Sigmoid colon (tissue), 7 donors: ENCODE measurements at places on chromosomes 11 and 22. TPM values are rescaled to one million over a fixed set of nuclear protein-coding genes. Genes with fewer than 3 reads are reported as not detected.
A peak's percentile ranks its signal among the peaks of the same experiment; 100 is the strongest.

BIRC3 gene
- total RNA-seq, result 9.1 TPM

DKK3 gene
- 84.7 TPM for total RNA-seq

F2 gene
- total RNA-seq, result not detected

P2RX6 gene
- 1.4 TPM for total RNA-seq

SLC22A12 gene
- not detected for total RNA-seq

SEPTIN3 gene
- total RNA-seq, result 1.2 TPM

TYR gene
- total RNA-seq, result not detected

C11orf87 gene
- total RNA-seq, result not detected

APLNR gene
- total RNA-seq, result 1.8 TPM

LINC01488 gene
- not detected for total RNA-seq

SLC25A17 gene
- total RNA-seq, result 14.7 TPM

DNA sequence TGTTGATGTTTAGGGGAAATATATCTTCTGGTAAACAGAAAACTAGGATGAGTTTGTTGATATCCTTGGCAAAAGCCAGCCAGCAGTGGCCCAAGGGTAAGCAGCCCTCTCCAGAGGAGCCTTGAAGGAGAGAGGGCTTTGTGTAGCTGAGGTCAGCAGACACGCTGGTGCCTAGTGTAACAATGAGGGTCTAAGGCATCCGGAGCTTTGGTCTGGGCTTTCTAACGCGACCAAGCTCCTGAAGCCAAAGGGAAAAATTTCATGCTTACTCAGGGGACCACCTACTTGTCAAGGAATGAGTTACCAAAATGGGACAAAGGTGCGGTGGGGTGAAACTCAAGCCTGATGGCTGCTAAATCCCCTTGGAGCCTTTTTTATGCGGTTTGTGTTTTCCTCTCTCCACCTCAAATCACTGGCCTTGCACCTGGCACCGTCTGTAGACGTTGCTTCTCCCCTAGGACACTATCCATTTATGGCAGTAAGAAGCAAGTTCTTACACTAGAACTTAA is 134.9 kb downstream of the DBX1 start:
- DNase-seq, result no peak

- DNase-seq, result no peak
These were observed 77.3 kb upstream of the ATXN10 start for GRCh38 chr22:45594123-45594941.

DNA sequence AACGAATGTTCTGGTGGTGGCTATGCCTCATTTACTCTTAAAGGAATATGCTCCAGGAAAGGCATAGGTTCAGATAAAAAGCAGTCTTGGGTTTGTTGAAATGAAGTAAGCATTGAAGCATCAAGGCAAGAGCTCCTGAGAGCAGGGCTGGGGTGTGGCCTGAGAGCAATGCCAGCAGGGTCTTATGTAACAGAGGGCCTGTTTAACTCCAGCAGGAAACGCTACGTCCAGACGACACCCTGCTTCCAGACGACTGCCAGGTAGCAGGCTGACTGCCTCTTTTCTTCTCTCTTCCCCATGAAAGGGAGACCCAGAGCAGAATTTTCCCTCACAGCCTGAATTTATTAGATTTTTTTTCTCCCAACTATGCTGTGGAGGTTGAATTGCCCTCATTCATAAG is 127.2 kb upstream of the SLC5A12 start:
- DNase-seq, result peak; percentile 81

DNA sequence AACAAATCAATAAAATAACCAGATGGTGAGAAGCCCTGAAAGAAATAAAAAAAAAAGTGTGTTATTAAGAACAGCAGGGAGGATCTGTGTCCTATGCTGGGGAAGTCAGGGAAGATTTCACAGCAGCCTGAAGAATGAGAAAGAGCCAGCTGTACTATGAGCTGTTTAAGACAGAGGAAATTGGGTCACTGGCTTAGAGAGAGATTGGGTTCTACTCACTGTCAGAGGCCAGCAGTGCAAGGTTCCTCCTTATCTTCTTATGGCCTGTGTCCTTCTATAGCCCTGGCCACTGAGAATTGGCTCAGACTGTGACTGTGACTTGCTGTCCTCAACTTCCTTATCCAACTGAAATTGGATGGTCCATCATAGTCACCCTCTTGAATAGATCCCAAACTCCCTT is 54.8 kb upstream of the FDX1 start:
- no peak for DNase-seq

GRCh38 chr11:132520199-132520598 is 1012.1 kb downstream of the OPCML start:
- no peak for DNase-seq

- DNase-seq, result no peak
These were observed 10.1 kb downstream of the CBX6 start for GRCh38 chr22:38861927-38862326.

DNA sequence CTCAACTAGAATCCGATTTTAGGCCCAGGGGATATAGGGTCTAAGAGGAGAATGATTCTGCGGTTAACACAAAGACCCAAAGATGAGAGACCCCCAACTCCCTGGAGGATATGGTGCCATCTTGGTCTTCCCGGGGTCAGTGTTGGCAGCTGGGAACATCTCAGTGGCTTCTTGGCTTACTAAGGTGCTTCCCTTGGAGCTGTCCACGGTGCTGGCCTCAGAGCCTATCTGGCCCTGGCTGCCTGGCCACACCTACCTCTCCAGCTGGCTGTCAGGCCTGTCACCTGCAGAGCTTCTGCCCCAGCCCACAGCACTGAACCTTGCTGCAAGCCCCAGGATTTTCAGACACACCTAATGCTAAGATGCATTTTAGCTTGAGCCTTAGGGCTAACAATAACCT is 70.7 kb upstream of the THY1 start:
- DNase-seq, result no peak

DNA sequence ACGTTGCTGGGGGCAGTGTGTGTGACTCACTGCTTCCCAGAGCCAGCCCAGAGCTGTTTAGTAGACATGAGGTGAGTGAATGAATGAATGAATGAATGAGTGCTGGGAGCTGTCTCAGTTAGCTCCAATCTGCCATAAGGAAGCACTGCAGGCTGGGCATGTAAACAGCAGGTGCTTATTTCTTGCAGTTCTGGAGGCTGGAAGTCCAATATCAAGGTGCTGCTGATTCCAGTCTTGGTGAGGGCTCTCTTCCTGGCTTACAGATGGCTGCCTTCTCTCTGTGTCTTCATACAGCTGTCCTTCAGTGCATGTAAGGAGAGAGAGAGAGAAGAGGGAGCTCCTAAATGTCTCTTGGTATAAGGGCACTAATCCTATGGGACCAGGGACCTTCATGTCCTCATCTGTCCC is 4.1 kb downstream of the C11orf21 start:
- no peak for DNase-seq

DNA sequence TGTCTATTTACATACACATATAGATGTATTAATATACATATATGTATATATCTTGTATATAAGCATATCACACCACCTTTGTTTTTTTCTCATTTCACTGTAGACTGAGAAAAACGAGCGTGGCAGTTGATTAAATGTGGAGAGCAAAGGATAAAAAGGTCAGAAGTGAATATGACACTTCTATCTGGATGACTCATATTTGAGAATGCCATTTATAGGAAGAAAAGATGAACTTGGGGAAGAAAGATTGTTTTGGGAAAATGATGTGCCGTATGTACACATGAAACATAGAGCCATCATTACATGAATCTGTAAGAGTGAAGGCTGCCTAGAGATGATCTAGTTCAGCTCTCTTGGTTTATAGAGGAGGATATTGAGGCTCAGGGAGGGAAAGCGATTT is 28.7 kb downstream of the AMOTL1 start:
- no peak for DNase-seq

DNA sequence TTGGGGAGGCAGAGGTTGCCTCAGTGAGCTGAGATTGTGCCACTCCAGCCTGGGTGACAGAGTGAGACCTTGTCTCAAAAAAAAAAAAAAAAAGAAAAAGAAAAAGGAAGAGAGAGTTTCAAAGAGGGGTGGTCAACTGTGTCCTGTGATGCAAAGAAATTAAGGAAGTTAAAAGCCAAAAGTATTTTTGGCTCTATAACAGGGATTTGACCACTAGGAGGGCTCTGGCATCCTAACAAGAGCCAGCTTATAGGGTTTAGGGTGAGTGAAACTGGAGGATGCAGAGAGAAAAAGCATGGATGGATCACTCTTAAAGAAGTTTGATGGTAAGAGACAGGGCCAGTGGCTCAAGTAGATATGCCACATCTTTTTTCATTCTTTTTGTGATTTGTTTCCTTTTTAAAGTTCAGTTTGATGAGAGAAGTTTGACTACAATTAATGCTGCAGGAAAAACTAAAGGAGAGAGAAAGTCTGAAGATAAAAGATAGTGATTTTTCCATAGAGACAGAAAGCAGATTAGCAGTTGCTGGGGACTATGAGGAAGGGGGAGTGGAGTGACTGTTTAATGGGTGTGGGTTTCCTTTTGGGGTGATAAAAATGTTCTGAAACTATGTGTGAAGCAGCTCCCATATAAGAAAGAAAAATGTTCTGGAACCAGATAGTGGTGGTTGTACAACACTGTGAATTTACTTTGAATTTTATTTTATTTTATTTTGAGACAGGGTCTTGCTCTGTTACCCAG is 11.1 kb upstream of the MICAL2 start:
- no peak for DNase-seq

DNA sequence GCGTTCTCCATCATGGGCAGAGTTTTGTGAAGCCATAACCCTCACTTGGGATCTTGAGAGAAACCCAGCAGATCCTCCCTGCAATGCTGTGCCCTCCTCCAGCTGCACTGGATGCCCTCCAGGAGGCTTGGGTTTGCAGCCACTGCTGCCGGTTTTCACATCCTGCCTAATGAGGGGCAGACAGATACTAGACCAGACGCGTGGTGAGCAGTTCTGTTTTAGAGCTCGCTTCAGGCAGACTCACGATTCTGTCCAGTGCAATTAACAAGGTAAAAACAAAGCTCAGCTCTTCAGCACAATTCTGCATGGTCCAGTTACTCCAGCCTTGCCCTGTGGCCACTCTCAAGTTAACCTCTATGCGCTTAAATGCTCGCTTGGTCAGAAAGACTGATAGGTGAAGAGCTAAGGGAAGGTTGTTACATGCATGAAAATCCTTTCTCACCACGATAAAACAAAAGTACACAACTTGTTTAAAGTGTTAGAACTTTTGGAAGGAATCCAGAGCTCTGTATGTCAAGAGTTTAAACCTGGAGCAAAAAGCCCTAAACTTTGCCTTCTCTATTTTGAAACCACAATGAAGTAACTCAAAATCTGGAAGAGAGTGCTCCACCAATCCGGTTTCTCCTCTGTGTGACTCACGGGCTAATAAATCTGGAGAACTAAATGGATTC is 292.3 kb upstream of the FAT3 start:
- no peak for DNase-seq

- peak; percentile 95 for DNase-seq
These were observed 22.1 kb upstream of the SYT7 start for GRCh38 chr11:61602775-61603569.

DNA sequence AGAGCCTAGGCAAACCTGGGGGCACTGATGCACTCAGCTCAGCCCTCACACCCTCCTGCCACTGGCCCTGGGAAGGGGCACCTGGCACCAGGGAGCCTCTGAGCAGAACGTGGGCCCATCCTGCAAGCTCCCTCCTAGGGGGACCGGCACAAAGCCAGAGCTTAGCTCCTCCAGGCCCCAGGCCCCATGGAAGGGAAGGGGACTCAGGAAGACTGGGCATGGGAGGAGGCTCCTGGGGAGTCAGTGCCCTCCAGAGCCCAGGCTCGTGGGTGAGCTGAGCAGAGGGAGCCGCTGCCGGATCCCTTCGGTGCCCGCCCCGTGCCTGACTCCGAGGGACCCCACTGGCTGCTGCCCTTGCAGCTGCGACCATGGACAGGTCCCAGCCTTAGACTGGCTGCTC is 28.5 kb downstream of the ADA2 start:
- DNase-seq, result no peak

- no peak for DNase-seq
These were observed 70.4 kb downstream of the LRRC32 start for GRCh38 chr11:76600124-76600655.

DNA sequence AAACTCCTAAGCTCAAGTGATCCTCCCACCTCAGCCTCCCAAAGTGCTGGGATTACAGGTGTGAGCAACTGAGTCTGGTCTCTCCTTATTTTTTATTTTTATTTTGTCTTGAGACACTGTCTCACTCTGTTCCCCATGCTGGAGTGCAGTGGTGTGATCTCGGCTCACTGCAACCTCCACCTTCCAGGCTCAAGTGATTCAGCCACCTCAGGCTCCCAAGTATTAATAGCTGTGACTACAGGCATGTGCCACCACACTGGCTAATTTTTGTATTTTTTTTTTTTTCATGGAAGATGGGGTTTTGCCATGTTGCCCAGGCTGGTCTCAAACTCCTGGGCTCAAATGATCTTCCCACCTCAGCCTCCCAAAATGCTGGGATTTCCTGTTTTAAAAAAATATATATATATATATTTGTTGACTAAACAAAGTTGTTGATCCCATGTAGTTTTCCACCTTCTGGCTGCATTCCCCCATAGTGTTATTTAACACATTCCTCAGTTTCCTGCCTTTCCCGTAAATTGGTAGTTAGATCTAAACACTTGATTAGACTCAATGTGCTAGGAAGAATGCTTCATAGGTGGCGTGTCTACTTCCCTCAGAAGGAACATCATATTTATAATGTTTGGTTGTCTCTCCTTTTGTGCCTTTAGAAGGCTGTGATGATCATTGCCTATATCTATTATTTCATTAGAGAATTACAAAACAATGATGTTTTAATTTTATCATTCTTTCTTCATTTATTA is 38.8 kb downstream of the LRRC32 start:
- peak; percentile 18 for DNase-seq

GRCh38 chr11:113952070-113952469 is 22.8 kb upstream of the HTR3A start:
- DNase-seq, result no peak

- DNase-seq, result no peak
These were observed 3.3 kb upstream of the AMBRA1 start for GRCh38 chr11:46597155-46597554.

DNA sequence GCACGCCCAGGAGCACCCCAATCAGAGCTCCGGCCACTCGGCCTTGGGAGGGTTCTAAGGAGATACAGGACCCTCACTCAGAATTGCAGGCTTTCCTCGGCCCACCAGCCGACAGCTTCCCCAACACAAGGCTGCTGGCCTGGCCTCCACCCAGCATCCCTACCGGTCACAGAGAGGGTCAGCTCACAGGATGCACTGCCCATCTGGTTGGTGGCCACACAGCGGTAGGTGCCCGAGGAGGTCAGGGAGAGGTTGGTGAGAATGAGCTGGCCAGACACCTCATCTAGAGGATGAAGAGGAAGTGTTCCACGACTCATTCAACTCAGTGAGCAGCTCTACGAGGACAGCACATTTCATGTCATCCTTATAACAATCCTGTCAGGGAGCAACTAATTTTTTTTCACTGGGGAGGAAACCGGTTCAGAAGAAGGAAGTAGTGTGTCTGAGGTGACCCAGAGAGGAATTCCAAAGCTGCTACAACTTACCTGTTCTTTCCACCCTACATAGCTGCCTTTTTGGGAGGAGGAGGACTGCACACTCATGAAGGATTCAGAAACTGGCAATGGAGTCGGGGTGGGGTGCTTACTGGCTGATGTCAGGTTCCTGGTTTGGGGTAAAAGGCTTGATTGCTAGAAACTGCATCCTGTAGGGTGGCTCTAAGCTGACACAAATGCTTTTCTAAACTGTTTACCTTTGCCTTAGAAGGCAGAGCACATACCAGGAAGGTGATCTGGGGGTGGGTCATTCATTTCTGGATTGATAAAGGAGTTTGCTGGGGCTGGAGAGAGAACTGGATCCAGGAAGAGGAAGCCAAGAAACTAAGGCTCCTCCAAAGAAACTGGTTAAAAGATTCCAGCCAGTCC is 3.3 kb downstream of the VSIG2 start:
- DNase-seq, result no peak
